ENCODE measurements at places on chromosomes 1 and 21. TPM values are rescaled to one million over a fixed set of nuclear protein-coding genes. Genes with fewer than 3 reads are reported as not detected.

The TDRD5 gene
- 0.05 TPM for total RNA-seq

The RYR2 gene
- total RNA-seq, result not detected

The TNFRSF18 gene
- not detected for total RNA-seq

The AK4 gene
- total RNA-seq, result 14.2 TPM

The CENPS gene
- total RNA-seq, result 5.5 TPM

The FMO5 gene
- total RNA-seq, result 1.3 TPM

The TBX19 gene
- 0.69 TPM for total RNA-seq

The ADGRL2 gene
- 57.7 TPM for total RNA-seq

The MANEAL gene
- 0.59 TPM for total RNA-seq

The TAS1R1 gene
- 0.10 TPM for total RNA-seq

The KCNA3 gene
- total RNA-seq, result not detected

Measured in mammary microvascular endothelial cell (primary cell).